Brain microvascular endothelial cell (primary cell): ENCODE measurements at places on chromosomes 1 and 21.

DNA sequence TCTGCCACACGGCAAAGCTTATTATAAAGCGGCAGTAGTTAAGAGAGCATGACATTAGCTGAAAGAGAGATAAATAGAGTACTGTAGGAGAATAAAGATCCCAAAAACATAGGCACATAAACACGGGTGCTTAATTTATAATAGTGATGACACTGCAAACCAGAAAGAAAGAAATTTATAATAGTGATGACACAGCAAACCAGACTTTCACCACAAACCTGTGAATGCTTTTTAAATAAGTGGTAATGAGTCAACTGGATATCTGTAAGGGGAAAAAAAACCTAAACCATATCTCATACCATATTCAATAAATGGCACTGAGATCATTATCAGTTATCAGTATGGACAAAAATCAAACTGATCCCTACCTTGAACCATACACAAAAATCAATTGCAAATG, 25.5 kb downstream of the USP1 start:
- no peak for DNase-seq

GRCh38 chr1:41924911-41925310, 6.2 kb upstream of the HIVEP3 start:
- DNase-seq, result no peak

- no peak for DNase-seq
Observed at GRCh38 chr1:12565966-12566352, 52.1 kb downstream of the DHRS3 start.

DNA sequence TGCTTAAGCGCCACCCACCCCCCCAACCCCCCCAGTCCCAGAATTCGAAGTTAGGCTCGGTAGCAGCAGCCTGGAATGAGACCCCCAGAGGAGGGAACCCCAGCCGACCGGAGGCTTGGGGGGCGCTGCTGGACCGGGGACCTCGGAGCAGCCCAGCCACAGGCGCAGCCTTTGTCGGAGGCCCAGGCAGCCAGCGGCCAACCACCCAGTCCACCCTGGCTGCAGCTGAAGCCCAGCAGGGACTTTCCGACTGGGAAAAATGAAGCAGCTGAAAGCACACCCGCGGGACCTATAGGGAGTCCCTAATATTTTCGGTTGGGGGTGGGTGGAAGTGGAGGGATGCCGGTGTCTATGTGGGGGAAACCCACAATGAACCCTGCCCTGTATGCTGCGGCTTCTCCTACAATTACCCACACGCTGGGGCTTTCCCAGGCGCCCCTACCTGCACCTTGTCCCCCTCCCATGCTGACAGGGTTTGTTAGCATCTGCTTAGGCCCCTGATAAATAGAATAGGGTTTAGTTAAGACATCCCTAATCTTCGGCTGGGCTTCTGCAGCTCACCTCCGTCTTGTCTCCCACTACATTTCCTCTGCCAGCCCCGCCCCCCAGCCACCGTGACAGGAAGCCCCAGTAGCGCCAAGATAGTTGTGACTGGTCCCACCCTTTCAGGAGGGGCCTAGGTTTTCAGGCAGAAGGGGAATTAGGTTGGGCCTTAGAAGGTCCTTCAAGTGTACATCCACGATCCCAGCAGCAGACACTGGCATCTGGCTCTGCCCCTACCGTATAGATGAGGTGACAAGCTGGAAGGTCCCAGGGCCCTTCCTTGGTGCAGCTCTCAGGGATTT, 838 bp downstream of the CCDC28B start:
- peak; percentile 42 for DNase-seq

- DNase-seq, result no peak
Observed at GRCh38 chr1:92975551-92976232, 14.4 kb upstream of the DIPK1A start.
